Kidney (tissue), 22 donors: ENCODE measurements at places on chromosomes 6 and 20. TPM values are rescaled to one million over a fixed set of nuclear protein-coding genes. Genes with fewer than 3 reads are reported as not detected.

CHRNA4 gene
- total RNA-seq: 0.44 TPM

DDX43 gene
- total RNA-seq: 1.4 TPM

GRCh38 chr6:155171747-155172449 lies 91.9 kb upstream of the CLDN20 start:
- DNase-seq: peak; percentile 40

NKAPL gene
- 1.2 TPM for total RNA-seq

UBE2C gene
- total RNA-seq: 2.4 TPM

- DNase-seq: no peak
Measured at GRCh38 chr20:44407402-44408184, 52.1 kb downstream of the HNF4A start.

GRCh38 chr6:21144928-21145327 lies 448.6 kb upstream of the SOX4 start:
- DNase-seq: no peak

DNA sequence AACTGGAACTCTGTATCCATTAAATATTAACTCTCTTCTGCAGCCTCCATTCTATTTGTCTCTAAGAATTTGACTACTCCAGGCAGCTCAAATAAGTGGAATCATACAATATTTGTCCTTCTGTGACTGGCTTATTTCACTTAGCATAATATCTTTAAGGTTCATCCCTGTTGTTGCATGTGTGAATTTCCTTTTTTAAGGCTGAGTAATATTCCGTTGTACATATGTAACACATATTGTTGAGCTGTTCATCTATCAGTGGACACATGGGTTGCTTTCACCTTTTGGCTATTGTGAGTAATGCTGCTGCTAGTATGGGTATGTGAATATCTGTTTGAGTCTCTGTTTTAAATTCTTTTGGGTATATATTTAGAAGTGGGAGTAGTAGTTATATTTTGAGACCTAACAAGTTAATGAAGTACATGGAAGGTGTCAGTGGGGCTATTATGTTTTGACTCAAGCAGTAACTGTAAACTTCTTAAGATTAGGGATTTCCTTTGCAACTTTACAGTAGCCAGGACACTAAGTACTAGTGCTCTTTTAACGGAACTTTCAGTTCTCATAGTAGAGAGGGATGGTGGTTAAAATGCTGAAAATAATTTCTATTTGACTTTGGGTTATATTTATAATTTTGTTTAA lies 29.7 kb upstream of the TMEM217 start:
- DNase-seq: no peak

DNA sequence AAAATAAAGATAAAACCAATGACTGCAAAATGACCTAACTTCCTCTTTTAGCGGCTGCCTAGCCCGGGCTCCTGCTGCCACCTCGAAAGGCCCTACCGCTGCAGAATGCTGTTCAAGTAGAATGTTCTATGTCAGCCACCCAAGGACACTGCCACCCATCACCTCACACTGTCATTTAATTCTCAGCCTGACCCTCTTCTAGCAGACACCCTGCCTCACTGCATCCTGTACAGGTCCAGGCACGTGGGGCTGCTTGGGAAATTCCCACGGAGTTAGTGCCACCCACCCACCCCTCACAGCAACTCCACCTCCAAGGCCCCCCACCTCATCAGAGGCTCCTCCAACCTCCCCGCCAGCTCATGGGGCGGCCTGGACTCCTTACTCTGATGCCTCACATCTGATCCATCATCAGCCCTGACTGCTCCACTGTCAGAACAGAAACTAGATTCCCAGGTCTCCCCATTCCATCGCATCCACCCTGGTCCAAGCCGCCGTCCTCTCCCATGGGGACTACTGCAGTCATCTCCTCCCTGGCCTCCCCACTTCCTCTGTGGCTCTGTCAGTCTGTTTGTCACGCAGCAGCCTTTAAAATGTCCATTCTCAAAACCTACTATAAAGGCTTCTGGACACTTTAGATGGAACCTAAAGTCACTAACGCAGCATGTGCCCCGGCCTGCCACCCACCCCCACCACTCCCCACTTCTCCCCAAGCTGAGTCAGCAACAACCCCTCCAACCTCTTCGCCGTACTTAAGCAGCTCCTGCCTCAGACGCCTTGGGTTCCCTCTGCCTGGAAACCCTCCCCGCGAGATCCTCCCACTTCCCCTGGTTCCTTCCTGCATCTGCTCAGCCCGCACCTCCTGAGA lies 17.0 kb downstream of the NFATC2 start:
- no peak for DNase-seq

GRCh38 chr6:154460306-154461071 lies 50.0 kb downstream of the CNKSR3 start:
- DNase-seq: no peak

DNA sequence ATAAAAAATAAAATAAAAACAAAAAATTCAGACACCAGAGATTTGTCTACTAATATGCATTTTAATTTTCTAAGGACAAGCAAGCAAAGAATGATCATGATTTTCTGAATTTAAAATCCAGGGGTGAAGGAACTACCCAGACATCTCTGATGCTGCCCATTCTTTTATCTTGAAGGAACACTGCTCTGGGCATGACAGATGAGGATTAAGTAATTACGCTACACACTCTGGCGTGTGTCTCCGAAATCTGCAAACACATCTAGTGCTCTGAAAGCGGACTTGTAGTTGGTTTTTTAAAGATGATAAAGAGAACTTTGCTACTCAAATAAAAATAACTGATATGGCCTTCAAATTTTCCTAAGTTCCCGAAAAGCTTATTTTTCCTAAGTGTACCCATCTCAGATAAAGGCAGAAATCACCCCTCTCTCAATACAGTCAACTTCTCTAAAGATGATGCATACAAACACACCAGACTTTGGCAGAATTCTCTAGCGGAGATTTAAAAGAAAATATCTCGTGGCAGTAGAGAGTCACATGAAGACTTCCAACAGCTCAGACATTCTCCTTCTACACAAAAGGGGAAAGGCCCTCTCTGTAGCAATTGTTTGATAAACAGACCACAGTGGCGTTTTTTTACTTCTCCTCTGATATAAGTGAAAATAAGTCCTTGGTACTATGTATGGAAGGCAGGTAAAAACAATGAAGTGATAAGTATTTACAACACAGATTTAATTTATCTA lies 133.8 kb downstream of the BACH2 start:
- DNase-seq: no peak

DNA sequence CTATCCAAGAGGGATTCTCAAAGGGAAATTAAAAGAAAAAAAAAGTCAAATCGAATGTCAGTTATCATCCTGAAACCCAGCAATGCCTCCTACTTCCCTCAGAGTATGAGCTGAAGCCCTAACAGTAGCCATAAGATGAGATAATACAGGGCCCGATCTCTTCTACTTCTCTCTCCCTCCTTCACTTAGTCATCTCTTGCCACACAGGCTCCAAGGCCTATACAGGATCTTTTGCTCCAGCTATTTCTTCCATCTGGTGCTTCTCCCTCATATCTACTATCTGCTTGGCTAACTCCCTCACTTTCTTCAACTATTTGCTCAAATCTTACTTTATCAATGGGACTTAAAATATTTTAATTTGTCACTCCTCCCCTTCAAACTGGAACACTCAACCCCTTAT lies 215.3 kb downstream of the RNGTT start:
- no peak for DNase-seq

CDH26 gene
- 2.4 TPM for total RNA-seq

DNA sequence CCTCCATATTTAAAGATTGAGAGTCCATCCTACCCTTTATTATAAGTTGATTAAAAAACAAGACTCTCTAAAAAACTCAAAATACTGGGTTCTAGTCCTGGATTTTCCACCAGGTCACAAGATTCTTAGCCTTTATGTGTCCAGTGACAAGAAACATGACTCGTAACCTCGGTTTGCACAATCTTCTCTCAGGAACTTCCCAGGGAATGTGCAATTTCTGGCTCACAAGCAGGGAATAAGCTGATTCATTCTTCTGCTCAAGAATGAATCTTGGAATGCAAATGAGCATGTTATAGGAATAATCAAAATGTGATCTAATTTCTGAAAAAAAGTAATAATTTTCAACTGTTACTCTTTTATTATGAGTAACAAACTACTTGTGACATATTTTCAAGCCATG lies 45.1 kb downstream of the OGFRL1 start:
- no peak for DNase-seq

GRCh38 chr6:155047523-155047922 lies 52.4 kb downstream of the TIAM2 start:
- no peak for DNase-seq

DNA sequence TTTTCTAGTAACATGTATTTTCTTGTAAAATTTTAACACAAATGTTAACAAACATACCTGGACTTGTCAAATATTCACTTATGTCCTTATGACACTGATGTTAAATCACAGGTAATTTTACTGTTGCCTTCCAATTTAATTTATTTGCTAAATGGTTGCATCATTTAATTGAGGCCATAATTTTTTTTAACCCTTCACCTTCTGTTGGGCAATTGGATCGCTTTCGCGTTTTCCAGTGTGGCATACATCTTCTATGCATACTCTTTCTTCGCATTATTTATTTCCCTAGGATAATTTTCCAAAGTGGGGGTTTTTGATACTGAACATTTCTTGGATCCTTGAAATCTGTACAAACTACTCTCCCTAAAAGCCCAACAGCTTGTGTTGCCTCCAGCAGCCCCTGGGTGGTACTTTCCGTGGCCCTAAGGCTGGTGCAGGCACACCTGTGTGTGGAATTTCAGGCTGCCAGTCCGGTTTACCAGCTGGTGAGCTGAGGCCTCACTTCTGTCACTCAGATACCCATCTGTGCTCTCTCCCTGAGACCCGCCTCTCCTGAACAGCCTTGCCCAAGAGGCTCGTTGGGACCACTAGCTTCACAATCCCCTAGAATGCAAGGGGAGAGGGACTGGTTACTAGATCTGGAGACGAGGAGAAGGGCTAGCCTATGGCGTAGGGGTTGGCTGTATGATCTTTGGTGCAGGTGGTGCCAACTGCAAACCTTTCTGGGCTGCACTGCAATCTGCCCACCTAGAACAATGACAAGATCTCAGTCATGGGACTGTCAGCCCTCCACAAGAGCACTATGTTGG lies 11.2 kb upstream of the C20orf144 start:
- DNase-seq: peak; percentile 58

SLC17A9 gene
- total RNA-seq: 9.5 TPM

GRCh38 chr20:25016471-25016870 lies 23.9 kb upstream of the APMAP start:
- no peak for DNase-seq

C6orf132 gene
- total RNA-seq: 42.7 TPM

DNA sequence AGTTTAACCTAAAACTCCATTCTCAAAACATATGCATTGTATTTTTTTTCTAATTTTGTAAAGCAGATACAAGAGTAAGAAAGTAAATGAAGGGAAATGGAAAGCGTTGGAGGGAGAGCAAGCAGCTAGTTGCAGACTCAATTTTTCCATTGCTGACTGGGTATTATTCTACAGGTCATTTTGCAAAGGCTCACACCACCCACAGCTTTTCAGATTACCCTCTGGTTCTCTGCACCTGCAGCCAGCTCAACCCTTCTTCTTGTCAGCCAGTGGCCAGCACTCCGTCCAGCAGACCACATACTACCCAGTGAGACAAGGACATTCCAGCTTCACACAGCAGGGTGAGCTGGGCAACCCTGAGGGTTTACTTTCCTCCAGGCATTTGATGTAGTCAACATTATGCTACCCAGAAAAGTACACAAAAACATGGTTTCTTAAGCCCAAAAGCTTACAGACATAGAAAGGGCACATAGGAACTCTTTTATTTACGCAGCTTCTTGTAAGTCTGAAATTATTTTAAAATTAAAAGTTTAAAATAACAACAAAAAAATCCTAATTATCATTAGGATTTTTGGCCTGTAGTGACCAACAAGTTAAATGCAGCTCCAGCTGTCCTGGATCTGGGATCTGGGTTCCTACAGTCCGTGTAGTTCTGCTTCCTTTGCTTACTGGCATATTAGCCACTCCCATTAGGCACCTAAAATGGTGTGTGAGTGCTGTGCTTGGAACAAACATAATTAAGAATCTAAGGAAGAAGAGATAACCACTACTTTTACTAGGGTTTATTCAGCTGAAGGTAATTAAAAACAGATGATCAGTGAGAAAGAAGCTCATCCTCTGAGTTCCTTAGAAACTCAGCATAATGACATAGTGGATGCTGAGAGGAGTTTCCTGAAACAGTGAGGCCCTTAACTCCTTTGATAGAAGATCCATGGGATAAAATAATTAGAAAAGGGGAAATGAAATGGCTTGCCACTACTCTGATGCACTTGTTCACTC lies 185.3 kb downstream of the PKHD1 start:
- DNase-seq: no peak

DNA sequence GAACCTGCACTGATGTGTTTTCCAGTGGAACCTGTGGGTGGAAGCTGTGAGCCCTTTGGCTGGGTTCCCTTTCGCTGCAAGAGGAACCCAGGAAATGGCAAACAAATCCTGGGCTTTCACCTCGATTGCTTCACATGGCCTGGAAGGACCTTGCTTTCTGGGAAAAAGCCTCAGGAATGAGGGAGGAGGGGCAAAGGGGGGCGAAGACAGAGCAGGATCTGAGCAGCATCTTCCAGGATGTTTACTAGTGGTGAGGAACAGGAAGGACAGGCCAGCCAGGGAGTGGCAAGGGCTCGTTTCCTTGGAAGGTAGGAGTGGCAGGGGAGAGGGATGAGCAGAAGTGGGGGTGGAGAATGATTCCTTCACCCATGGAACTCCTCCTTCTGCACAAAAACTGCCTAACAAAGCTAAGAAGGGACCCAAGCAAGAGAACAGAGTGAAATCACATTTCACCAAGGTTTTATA lies 5.9 kb downstream of the SLC2A10 start:
- DNase-seq: no peak

DNA sequence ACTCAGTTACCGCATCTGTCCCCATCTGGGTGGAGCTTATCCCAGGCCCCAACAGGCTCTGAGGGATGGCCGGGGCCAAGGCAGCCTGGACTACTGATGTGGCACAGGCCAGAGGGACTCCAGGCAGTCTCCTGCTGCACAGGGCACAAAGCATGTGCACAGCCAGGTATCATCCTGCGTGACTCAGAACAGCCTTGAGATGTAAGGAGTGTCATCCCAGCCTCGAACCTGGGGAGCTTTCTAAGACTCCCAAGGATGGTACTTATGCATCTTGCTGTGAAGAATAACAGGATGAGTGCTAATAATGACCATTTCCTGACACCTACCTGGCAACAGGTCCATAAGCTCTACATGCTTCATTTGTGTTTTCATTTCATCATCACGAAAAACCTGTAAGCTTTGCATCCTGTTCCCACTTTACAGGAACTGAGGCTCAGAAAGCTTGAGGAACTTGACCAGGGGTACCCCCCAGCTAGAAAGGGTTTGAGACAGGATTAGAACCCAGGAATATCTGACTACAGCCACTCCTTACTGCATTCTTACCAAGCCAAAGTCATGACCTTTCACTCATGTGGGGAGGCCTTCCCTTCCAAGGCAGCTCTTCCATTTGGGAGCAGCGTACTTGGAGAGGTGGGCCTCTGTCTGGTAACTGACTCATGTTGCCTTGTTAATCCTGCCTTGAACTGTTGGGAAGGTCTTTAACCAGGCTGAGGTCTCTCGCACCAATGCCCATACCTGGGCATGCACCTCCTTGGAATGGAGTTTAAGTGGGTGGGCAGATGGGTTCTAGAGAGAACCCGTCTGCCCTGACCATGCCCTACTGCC lies 1.9 kb downstream of the TRIB3 start:
- DNase-seq: no peak
